Forelimb muscle (tissue), 1 donor: ENCODE measurements at places on chromosomes 5 and 9. TPM values are rescaled to one million over a fixed set of nuclear protein-coding genes. Genes with fewer than 3 reads are reported as not detected.

GRCh38 chr5:81971111-81971711 is 612 bp upstream of the ATG10 start:
- peak; percentile 19 for DNase-seq

GRCh38 chr5:67037171-67037570 is 159.4 kb downstream of the CD180 start:
- DNase-seq, result no peak

DNA sequence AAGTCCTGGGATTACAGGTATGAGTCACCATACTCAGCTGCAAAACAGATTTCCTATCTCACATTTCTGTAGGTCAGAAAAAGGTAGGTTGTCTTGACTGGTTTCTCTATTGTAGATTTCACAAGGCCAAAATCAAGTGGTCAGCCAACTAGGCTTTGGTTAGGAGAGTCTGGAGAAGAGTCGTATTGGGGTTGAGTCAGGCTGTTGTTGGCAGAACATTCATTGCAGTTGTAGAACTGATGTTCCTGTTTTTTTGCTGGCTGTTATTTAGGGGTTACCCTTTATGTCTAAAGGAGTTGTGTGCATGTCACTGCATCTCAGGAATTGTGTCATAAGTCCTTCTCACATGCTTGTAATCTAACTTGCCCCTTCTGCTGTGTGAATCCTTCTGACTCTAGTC is 814.2 kb upstream of the GRAMD2B start:
- no peak for DNase-seq

- DNase-seq, result peak; percentile 64
Measured at GRCh38 chr5:133111299-133111698, 59.5 kb downstream of the HSPA4 start.

DNA sequence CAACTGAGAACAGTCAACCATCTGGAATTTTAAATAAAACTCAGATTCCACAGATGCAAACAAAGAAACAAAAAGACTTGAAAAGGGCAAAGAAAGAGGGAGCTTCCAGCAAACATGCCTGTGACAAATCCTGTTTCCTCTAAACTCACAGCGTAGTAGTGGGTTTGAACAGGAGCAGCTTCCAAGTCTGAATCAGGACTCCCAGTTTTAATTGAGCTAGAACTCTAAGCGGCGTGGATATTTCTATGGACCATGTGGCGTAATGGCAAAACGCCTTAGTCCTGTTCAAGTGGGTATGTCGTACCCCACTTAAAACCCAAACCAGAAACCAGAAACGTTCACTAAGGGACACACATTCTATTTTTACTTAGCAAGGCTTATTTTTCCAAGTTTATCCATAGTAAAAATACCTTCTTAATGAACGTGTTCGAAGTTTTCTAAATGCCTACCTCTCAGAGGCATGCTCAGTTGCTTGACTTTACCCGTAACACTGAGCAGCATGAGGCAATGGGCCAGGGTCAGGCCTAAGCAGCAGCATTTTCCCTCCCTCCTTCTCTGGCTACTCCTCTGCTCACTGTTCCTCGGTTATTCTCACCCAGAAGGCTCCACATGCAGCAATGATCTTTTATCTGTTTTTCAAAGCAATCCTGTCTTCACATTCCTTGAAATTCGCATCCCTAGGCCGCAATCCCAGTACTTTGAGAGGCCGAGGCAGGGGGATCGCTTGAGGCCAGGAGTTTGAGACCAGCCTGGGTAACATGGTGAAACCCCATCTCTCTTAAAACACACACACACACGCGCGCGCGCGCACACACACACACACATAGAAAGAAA is 77.9 kb downstream of the FNBP1 start:
- DNase-seq, result no peak

DNA sequence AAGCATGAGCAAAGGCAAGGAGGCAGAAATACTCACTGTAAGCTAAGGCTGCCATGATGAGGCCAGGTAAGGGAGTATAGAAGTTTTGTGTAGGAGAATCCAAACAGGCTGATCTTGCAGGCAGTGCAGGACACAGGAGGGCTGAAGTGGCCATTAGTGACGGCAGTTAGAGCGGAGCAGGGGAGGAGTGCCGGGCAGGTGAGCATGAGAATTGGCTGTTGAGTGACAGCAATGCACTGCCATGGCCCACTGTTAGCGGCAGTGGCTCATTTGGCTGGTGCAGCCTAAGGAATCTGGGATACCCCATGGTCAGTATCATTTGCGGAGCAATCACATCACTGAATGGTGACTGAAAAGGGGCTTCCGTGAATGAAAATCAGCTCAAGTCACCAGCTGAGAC is 22.8 kb downstream of the RGS3 start:
- DNase-seq, result no peak

FAM153A gene
- polyA plus RNA-seq, result 0.30 TPM

FOXD4L6 gene
- polyA plus RNA-seq, result not detected

MARVELD2 gene
- 0.10 TPM for polyA plus RNA-seq
